ENCODE measurements at places on chromosomes 6 and 20. TPM values are rescaled to one million over a fixed set of nuclear protein-coding genes. Genes with fewer than 3 reads are reported as not detected.

- DNase-seq: no peak
Measured at GRCh38 chr6:25619217-25619616, 32.8 kb upstream of the SCGN start.

Gene C20orf202
- not detected for total RNA-seq

Gene NDUFAF4
- 44.6 TPM for total RNA-seq

GRCh38 chr6:31582230-31582643 lies at the start of gene LTB:
LTB (minus strand) TSS chr6:31582424; CDS start chr6:31582417, 7 bp downstream.
- DNase-seq: no peak

Gene ARFGEF3
- total RNA-seq: 7.0 TPM

DNA sequence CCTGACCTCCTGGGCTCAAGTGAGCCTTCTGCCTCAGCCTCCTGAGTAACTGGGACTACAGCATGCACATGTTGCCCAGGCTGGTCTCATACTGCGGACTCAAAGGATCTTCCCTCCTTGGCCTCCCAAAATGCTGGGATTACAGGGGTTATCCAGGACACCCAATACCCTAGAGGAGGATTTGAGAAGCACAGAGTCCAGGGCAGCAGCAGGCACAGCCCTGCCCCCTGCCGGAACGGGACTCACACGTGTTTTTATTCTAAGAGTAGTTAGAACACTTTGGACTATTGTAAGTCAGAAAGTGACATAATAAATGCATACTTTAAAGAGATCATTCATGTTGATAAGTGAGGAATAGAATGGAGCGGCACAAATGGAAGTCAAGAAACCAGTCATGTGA lies 80.2 kb downstream of the C6orf118 start:
- no peak for DNase-seq
